ENCODE measurements at places on chromosomes 12 and 14.

- DNase-seq: no peak
Observed at GRCh38 chr14:21352587-21352986, 31.2 kb downstream of the SUPT16H start.

GRCh38 chr14:98175436-98175835 is 1096.6 kb downstream of the BCL11B start:
- no peak for DNase-seq

DNA sequence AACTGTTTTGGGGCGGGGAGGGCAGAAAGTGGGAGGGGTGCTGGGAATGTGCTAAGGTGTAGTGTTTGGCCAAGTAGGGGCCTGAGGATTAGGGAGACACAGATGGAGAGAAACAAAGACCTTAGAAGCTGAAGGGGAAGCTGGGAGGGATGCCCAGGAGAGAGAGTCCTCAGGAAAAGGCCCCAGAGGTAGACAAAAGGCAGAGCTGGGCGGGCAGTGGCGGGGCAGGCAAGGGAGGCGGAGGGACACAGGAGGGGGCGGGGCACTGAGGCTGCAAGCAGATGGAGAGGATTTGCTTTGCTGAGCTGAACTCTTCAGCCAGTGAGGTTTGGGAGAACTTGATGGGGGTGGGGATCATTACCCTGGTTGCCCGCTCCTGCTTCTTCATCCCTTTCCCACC is 2.8 kb downstream of the PTMS start:
- DNase-seq: no peak

GRCh38 chr14:64601571-64601970 is 51.8 kb downstream of the PPP1R36 start:
- DNase-seq: no peak

- DNase-seq: no peak
Observed at GRCh38 chr12:28248555-28249145, 58.4 kb downstream of the CCDC91 start.

- no peak for DNase-seq
Observed at GRCh38 chr14:21917699-21918436, 244.2 kb upstream of the OR4E1 start.

DNA sequence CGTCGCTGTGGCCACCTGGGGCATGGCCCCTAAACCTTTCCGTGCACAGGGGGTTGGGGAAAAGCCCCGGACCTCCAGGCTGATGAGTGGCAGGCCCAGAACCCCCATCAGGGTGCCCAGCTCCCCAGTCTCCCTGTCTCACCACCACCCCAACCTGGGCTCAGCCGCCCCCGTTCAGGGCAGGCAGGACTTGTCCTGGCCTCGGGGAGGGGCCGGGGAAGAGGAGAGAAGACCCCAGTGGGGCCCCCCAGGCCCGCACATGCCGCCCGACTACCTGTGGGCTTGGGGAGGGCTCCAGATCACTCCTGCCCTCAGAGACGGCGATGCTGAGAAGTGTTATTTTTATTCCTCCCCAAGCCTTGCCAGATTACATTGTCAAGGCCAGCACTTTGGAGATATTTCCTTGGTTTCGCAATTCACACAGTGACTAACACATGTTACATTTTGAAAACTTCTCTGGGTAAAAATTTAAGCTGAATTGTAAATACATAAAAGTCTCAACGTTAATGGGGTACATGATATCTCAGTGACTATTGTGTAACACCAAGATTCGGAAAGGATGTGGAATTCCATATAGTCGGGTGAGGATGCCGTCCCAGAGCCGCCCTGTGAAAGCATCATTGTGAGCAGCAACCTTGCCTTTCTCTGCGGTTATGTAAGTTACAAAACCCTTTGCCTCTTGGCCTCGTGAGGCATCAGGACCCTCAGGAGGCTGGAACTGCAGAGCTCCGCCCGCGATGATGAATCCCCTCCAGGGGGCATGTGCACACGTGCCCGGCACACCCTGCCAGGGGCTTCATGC is 85.6 kb upstream of the DIO3 start:
- peak; percentile 37 for DNase-seq

GRCh38 chr12:92518071-92518470 is 184.7 kb upstream of the PLEKHG7 start:
- DNase-seq: no peak

- no peak for DNase-seq
Observed at GRCh38 chr14:96271421-96271762, 15.4 kb downstream of the BDKRB1 start.

GRCh38 chr12:4900327-4900726 is 9.4 kb upstream of the KCNA1 start:
- peak; percentile 50 for DNase-seq

GRCh38 chr12:51372021-51372420 is 19.2 kb downstream of the GALNT6 start:
- DNase-seq: no peak

GRCh38 chr14:70144046-70144445 is 44.7 kb downstream of the SLC8A3 start:
- no peak for DNase-seq

- no peak for DNase-seq
Observed at GRCh38 chr12:89492883-89493282, 31.7 kb downstream of the GALNT4 start.

DNA sequence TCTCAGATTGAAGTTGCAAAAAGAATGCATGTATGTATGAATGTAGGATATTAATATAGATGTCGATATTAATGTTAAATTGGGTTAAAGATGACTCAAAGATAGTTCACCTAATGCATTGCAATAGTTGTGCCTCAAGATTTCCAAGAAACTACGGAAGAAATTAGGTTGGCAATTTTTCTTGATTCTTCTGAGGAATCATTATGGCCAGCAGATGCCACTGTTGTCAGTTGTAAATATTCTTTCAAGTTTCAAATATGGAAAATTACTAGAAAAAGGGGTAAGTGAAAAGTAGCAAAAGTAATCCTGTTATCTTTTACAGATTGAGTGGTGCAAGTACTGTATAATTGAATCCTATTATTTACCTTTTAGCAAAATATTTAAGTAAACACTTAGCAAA is 202.1 kb downstream of the ADAMTS20 start:
- no peak for DNase-seq

GRCh38 chr12:62078020-62078419 is 182.2 kb upstream of the USP15 start:
- no peak for DNase-seq

GRCh38 chr14:72024504-72024903 is 92.3 kb downstream of the RGS6 start:
- DNase-seq: no peak

- DNase-seq: no peak
Observed at GRCh38 chr14:69752773-69753172, 14.2 kb upstream of the SRSF5 start.

DNA sequence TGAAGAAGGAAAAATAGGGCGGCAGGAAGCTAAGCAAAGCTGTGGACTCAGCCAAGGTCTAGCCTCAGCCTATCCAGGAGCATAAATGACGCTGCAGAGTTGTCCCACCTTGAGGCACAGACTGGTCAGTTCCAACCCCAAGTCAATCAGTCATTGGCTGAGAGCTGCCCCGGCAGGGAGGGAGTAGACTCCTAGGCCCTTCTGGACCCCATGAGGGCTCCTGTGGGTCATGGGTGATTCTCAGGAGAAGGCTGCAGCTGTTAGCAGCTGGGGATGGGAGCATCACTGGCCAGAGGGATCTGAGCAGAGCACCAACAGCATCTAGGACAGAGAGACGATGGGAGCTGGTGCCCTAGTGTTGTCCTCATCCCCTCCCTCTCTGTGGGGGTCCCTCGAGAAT is 51.8 kb upstream of the ESRRB start:
- no peak for DNase-seq

DNA sequence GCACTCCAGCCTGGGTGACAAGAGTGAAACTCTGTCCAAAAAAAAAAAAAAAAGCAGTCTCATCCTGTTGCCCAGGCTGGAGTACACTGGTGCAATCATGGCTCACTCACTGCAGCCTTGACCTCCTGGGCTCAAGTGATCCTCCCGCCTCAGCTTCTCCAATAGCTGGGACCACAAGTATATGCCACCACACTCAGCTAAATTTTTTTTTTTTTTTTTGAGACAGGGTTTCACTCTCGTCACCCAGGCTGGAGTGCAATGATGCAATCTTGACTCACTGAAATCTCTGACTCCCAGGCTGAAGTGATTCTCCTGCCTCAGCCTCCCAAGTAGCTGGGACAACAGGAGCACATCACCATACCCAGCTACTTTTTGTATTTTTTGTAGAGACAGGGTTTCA is 5.2 kb upstream of the CNPY2 start:
- DNase-seq: no peak

DNA sequence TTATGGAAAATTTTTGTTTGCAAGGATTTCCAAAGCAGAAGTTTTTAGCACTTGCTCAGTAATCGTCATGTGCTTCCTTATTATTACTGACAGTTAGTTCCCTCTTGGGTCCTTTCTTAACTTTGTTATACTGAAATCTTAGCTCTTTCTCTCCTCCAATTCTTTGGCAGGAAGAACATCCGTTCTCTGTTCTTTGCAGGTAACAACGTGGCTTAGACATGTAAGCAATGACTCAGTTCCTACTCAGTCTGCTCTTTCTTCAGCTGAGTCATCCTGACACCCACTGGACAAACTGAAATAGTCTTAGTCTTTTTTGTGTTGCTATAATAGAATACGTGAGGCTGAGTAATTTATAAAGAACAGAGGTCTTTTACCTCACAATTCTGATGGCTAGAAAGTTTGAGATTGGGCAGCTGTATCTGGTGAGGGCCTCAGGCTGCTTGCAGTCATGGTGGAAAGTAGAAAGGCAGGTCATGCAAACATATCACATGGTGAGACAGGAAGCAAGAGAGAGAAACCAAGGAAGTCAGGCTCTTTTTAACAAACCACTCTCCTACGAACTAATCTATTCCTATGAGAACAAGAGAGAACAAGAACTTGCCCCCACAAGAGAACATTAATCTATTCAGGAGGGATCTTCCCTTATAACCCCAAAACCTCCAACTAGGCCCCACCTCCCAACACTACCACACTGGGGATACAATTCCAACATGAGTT is 49.2 kb downstream of the TESPA1 start:
- DNase-seq: peak; percentile 32

DNA sequence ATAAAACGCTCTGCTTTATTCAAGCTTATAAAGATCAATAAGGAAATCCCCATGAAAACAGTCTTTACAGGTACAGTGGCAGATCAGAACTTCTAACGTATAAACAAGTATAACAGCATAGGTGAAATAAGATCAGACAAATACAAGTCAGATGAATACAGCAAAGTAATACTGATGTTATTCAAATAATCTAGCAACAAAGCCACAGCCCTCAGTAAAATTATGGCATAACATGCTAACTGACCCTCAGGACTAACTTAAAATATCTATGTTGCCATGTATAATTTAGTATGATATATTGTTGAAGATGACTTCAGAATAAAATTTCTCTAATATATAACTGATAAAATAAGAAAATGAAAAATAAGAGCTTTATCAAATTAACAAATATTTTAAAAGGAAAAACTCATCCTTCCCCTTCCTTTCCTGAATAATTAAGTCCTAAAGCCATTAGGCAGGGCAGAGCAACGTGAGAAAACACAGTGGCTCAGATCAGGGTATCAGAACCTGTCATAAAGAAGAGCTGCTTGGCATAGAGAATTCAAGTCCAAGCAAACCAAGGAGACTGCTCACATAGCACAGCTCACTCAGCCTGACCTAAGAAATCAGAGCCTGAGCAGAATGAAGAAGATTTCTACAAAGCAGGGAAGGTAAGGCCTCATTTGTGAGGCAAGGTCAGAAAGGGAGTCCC is 70.7 kb downstream of the PAWR start:
- DNase-seq: no peak

DNA sequence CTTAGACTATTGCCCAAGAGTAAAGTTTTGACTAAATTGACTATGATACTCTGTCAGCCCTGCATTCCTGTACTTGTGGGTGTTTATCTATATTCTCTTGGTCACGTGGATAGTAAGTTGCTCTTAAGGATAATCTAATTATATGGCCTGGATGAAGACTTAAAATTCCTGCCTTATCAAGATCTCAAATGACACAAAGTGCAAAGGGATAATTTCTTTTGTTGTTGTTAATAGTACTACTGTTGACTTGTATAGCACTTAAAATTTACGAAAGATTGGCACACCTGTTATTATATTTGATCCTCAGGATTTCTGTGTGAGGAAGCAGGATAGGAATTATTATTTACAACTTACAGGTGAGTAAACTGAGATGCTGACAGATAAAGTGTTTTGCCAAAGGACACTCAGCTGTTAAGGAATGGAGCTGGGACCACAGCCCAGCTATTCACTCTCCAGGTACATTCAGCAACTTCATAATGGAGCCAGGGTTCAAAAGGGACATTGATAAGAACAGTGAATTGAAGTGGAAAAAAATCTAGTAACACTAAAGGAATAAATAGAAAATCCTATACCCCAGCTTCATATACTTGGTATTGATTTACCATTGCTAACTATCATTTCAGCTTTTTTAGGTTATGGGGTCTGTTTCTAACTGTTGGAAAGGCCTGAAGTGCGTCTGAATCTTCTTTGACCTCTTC is 53.4 kb upstream of the EVL start:
- DNase-seq: no peak

GRCh38 chr14:78358591-78358990 is 188.4 kb downstream of the NRXN3 start:
- DNase-seq: no peak

DNA sequence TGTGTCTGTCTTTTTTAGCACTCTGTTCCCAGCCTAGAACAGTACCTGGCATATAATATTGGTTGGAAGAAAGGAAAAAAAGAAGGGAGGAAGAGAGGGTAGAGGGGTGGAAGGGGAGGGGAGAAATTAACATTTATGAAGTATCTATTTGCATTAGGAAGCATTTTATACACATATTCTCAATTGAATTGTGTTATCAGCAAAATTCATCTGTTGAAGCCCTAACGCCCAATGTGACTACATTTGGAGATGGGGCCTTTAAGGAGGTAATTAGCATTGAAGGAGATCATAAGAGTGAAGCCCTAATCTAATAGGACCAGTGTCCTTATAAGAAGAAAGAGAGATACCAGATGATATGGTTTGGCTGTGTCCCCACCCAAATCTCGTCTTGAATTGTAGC is 30.2 kb upstream of the FICD start:
- DNase-seq: no peak

GRCh38 chr12:11706509-11707379 is 57.3 kb downstream of the ETV6 start:
- DNase-seq: no peak

- DNase-seq: no peak
Observed at GRCh38 chr14:58752771-58753201, 115.0 kb downstream of the DACT1 start.

DNA sequence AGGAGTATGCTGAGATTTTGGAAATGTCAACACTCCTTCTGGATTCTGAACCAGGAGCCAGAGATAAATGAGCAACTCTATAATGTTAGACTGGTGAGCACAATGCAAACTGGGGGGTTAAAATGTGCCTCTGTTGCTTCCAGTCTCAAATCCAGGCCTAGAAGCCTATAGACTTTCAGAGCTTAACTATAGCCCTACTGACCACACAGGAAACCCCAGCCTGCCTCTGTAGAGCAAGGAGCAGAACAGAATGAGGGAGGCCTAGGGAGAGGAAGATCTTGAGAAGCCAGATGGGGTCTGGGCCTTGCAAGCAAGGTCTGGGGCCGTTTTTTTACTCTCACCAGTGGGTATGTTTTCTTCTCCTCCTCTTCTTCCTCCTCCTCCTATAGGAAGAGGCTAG is 225.4 kb upstream of the KITLG start:
- DNase-seq: no peak

Measured in GM04503 (cell line).